Activated CD4-positive, CD25-positive, alpha-beta regulatory T cell (primary cell): ENCODE measurements at places on chromosomes 4 and X.

- DNase-seq, result no peak
Observed at GRCh38 chr4:79620617-79621016, 212.6 kb upstream of the GK2 start.

GRCh38 chr4:25180524-25181131, 20.4 kb upstream of the SEPSECS start:
- DNase-seq, result no peak

DNA sequence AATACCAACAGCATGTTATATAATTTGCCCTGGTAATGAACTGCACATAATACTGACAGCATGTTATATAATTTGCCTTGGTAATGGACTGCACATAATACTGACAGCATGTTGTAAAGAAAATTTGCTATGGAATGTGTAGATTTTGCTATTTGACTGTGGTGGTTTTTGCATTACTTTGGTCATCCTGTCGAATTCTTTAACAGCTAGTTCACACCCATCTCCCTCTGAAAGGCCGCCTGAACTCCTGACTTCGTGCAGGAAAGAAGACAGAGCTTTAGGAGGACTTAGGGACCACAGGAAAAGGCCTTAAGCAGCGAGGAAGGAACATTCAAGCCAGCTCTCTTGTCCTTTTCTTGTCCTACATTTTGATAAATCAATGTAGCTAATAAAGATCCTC, 45.2 kb upstream of the DCLK2 start:
- DNase-seq, result no peak

DNA sequence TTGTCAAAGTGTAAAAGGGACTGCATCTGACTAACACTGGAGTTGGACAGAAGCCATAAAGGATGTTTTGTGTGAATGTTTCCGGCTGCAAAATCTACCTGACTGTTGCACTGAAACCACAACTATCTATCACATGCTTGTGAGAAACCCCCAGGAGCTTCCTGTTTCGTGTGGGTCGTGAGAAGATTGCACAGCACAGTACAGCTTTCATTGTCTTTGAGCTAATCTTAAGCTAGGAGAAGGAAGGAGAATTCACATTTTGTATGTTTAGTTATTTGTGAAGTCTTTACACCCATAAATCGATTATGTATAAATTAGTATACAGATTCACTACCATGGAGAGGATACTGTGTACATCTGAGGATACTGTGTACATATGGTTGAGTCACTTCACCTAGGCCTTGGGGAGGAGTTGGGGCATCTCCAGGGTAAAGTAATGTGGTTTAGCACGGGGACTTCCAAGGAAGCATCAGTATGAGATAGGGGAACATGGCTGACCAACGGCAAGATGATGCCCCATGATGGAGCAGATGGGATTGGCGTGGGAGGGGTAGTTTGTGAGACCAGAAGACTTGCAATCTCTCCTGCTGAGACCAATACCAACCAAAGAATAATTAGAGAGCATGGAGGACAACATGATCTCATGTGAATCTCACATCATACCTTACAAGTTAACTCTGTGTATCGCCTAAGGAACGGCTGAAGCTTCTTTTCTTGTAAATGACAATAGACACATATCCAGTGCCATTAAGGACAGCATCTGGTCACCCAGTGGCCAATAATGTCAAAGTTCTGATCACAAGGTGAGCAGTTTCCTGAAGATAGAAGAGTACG, 43.1 kb upstream of the FAM9C start:
- DNase-seq, result peak; percentile 24

GRCh38 chrX:69365349-69365748, 138.8 kb upstream of the NALF2 start:
- DNase-seq, result no peak

DNA sequence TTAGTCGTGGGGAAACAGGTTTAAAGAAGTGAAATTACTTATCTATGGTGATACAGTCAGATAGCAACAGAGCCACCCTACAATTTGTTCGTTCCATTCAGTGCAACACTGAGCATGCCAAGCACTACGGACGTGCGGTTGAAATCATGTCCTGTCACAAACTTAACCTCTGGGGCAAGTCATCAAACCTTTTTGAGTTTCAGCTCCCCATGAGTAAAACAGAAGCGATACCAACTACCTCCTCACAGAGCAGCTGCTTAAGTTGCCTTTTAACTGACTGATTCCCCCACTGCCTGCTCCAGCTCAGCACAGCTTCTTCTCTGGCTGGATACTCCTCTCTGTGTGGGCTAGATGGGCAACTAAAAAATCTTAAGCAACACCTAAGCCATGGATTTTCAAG, 36.0 kb downstream of the LHFPL1 start:
- DNase-seq, result no peak

DNA sequence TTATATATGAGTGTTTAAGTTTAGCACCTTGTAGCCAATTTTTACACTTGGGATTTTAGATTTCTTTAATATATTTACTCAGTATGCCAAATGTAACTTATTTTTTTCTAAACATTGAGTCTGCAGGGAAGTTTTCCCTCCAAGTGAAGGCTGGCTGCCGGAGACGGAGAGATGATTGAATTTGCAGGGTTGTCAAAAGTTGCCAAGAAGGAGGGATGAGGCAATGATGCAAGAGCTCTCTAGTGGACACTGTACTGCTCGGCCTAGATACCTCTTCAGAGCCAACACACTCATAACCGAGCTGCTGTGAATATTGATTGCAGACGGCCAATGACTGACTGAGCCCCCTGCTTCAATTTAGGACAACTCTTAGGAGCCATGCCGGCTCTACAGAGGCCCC, 318.6 kb upstream of the CASK start:
- DNase-seq, result no peak

DNA sequence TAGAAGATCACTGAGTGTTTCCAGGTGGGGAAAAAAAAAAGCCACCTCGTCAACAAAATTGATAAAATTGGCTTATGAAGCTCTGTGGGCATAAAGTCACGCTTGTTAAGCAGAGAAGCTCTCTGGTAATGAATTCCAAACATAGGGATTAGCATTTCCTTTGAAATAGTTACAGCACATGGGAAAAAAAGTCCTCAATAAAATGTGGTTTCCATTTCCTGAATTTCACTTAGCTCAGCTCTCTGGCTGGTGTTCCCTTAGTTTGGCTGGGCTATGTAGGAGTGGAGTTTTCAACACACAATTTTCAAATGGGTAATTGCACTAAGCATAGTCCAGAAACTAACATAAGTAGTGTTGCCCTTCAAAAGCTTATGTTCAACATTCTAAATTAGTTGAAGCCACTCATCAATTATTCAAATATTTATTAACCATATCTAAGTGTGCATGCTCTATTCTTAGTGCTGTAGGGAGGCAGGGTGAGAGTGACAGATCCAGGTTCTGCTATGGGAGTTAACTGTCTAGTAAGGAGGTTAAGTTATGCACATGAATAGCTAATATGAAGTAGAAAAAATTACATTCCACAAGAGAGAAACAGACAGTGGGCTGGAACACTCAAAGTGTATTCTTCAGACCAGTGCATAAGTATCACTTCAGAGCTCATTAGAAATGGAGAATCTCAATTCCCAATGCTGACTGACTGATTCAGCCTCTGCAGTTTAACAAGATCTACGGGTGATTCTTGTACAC, 445.7 kb downstream of the SMARCA1 start:
- no peak for DNase-seq

GRCh38 chr4:26325191-26325590, 4.4 kb downstream of the RBPJ start:
- no peak for DNase-seq

GRCh38 chr4:114180481-114180880, 201.0 kb upstream of the ARSJ start:
- peak; percentile 1 for DNase-seq

DNA sequence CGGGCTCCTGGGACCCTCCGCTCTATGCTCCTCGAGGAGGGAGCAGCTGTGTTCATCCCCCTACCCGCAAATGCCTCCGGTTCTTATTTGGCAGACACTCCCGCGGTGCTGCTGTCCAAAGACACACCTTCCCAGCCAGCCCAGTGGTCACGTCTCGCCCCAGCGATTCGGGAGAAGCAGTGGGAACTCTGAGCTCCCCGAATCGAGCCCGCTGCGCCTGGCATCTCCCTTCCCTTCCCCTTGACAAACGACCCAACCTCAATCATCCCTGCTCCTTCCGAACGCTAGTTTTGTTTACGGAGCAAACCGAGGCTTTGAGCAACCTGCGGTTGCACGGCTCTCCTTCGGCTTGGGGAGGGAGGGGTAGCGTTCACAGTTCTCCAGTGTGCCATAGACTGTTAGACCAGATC, 317 bp upstream of the FRMPD4 start:
- DNase-seq, result no peak

DNA sequence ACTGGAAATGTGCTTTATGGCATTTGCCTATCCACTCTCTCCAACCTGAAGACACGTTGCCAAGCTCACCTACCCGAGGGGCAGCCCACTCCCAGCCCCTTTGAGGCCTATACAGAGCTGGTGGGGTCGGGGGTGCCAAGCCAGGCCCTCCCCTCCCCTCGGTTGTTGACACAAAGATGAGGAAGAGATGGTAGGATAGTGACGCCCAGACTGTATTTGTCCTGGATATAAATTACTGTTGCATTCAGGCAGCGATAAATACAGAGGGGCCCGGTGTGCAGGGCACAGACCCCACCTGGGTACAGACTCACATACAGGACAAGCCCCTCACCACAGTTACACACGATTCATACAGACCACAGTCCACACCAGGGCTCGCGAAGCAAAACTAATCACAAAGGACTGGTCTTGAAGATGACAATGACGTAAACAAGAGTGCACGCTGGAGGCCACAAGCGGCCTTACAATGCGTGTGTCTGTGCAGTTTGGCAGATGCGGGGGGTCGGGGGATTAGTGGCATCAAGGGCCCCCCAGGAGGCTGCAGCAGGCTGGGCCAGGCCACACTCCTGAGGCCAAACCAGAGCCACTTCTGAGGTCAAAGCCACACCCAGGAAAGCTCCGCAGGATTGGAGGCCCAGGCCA, 14.6 kb downstream of the DGKQ start:
- DNase-seq, result no peak

DNA sequence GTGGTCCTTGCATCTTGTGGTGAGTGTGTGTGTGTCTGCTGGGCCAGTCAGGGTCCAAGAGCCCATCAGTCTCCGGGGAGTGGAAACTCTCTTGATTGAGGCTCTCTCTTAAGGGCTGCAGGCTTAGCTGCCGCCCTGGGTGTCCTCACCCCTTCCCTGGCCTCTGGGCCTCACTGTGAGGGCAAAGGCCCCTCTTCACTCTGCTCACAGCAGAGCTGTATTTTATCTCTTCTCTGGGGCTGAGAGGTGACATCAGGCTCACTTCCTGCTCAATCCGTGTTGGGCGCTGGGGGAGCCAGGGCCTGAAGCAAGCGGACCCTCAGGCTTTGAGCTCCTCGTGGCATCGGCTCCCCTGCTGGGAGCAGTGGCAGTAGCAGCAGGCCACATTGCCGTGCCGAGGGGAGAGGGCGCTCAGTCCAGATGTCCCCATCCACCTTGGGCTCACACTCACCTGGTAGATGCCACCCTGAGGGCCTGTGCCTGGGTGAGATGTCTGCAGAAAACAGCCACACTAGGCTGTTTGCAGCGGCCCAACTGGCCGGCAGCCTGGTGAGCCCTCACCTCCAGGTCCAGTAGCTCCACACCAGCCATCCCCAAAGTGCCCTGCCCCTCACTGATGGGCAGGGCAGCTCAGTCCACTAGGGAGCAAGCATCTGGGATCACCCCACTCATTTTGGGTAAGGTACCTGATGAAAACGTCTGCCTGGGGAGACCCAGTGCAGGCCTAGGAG, 24.7 kb upstream of the PRPS1 start:
- no peak for DNase-seq

DNA sequence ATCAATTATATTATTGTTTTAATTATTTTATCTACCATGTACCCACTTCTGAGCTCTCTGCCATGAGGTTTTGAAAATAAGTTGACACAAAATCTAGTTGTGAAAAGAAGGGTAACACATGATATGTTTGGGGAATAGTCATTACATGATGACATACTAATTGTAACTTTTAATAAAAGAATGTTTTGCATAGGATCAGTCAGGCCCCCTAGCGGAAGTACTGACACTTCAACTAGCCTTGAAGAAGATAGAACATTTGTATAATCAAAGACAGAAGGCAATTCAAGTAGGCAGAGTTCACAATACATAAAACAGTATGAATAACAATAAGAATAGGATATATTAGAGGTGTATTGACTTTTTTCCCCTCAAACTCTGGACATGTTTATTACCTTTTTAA, 1191.0 kb upstream of the AGA start:
- DNase-seq, result no peak

DNA sequence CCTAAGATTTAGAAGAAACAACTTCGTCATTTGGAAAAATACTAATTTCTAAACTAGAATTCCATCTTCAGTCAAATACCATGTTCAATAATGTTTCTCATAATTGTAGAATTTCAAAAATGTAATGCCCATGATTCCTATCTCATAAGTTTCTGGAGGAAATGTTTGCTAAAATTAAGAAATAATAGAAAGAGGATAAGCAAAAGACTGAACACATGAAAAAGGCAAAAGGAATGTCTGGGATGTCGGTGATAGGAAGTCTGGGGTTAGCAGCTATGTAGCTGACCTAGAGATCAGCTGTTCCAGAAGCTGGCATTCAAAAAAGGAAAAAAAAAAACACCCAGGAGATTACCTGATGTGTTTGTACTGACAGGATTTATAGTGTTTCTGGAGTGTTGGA, 18.9 kb upstream of the PCDH10 start:
- DNase-seq, result no peak

- no peak for DNase-seq
Observed at GRCh38 chr4:122765692-122766352, 33.3 kb downstream of the BBS12 start.

DNA sequence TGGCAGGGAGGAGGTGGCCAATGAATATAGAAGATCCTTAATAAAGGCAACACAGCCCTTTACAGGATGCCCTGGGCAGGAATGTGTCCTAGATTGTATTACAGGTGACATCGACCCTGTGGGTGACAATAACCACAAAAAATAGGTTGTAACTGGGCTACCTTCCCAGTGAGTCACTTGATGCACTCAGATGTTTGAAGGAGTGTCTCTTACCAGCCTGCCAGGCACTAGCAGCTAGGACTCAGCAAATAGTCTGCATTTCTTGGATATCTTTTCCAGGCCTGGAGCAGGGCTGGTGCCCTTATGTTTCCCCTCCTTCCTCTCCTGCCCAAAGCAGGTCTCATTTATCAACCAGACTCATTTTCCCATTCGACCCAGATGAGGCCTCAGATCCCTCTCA, 50.9 kb upstream of the TMEM164 start:
- DNase-seq, result no peak

DNA sequence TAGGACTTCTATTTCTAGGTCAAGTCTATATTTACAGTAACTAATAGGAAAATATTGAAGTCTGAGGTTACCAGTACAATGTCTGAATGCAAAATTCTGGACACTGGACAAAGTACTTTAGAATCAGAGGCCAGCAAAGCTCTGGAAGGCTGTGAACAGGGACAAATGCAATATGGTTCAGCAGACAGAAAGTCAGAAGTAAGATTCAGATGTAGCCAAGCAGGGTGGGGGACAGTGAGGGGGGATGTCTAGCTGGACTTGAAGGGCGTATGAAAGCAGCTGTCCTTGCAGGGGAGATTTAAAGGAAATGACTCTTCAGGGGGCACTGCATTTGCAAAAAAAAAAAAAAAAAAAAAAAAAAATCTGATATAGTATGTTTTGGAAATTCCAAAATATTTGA, 2.9 kb downstream of the SORBS2 start:
- no peak for DNase-seq

- no peak for DNase-seq
Observed at GRCh38 chrX:119735467-119735866, 22.9 kb upstream of the SOWAHD start.

GRCh38 chr4:57425610-57426009, 315.4 kb upstream of the IGFBP7 start:
- DNase-seq, result no peak
